Smooth muscle cell of trachea (primary cell): ENCODE measurements at places on chromosomes 7 and 10. TPM values are rescaled to one million over a fixed set of nuclear protein-coding genes. Genes with fewer than 3 reads are reported as not detected.

The LBX1 gene
- not detected in 2 replicates for total RNA-seq

The CRTAC1 gene
- total RNA-seq = not detected in 2 replicates

The TMEM270 gene
- 0.17 TPM in 1 of 2 replicates, not detected in the other for total RNA-seq

The GIMAP6 gene
- total RNA-seq = 0.15 TPM in 1 of 2 replicates, not detected in the other

The RASSF4 gene
- 6.4 and 15.1 TPM in 2 replicates for total RNA-seq

The NCF1 gene
- total RNA-seq = not detected in 2 replicates

The KLHDC10 gene
- 24.1 and 31.6 TPM in 2 replicates for total RNA-seq

The ANKRD61 gene
- not detected in 2 replicates for total RNA-seq

The MAGI2 gene
- total RNA-seq = 16.2 and 33.2 TPM in 2 replicates

The ATRNL1 gene
- total RNA-seq = 0.66 and 1.5 TPM in 2 replicates

The KIF11 gene
- 3.3 and 44.1 TPM in 2 replicates for total RNA-seq

The SPRN gene
- 0.87 and 3.1 TPM in 2 replicates for total RNA-seq

The GPR158 gene
- total RNA-seq = under 0.01 TPM in 1 of 2 replicates, not detected in the other

The HOXA9 gene
- 0.15 TPM in 1 of 2 replicates, not detected in the other for total RNA-seq

The NEURL1 gene
- under 0.01 and 0.17 TPM in 2 replicates for total RNA-seq

The MINDY4 gene
- 8.6 and 9.8 TPM in 2 replicates for total RNA-seq

The CFAP46 gene
- 0.50 and 1.5 TPM in 2 replicates for total RNA-seq

The ZNF32 gene
- total RNA-seq = 39.3 and 39.5 TPM in 2 replicates

The COL1A2 gene
- total RNA-seq = 5,033 and 9,631 TPM in 2 replicates

The POU6F2 gene
- total RNA-seq = not detected in 2 replicates

The CLCN1 gene
- total RNA-seq = not detected in 2 replicates

The ABCC2 gene
- total RNA-seq = 0.29 and 0.33 TPM in 2 replicates

The NPFFR1 gene
- under 0.01 TPM in 1 of 2 replicates, not detected in the other for total RNA-seq

The GPC2 gene
- 1.8 and 2.6 TPM in 2 replicates for total RNA-seq

The WNT2 gene
- under 0.01 and 1.3 TPM in 2 replicates for total RNA-seq

The LGI1 gene
- total RNA-seq = under 0.01 and 0.33 TPM in 2 replicates

The CLDN15 gene
- total RNA-seq = 4.4 and 5.8 TPM in 2 replicates

The SSMEM1 gene
- 0.29 TPM in 1 of 2 replicates, not detected in the other for total RNA-seq

The LRGUK gene
- under 0.01 and 0.29 TPM in 2 replicates for total RNA-seq

The PTPRE gene
- total RNA-seq = 0.15 and 1.7 TPM in 2 replicates

The NME8 gene
- not detected in 2 replicates for total RNA-seq

The C7orf33 gene
- total RNA-seq = not detected in 2 replicates

The FXYD4 gene
- not detected in 2 replicates for total RNA-seq

The GPR15LG gene
- not detected in 2 replicates for total RNA-seq

The AMPH gene
- total RNA-seq = 4.7 and 7.8 TPM in 2 replicates

The CNNM2 gene
- 8.3 and 12.7 TPM in 2 replicates for total RNA-seq

The CPVL gene
- total RNA-seq = 0.66 and 0.73 TPM in 2 replicates

The TMEM178B gene
- under 0.01 TPM in 1 of 2 replicates, not detected in the other for total RNA-seq

The NOS3 gene
- 0.99 and 2.0 TPM in 2 replicates for total RNA-seq
